ENCODE measurements at places on chromosomes 5 and 9. TPM values are rescaled to one million over a fixed set of nuclear protein-coding genes. Genes with fewer than 3 reads are reported as not detected.

The OBP2B gene
- not detected for total RNA-seq

DNA sequence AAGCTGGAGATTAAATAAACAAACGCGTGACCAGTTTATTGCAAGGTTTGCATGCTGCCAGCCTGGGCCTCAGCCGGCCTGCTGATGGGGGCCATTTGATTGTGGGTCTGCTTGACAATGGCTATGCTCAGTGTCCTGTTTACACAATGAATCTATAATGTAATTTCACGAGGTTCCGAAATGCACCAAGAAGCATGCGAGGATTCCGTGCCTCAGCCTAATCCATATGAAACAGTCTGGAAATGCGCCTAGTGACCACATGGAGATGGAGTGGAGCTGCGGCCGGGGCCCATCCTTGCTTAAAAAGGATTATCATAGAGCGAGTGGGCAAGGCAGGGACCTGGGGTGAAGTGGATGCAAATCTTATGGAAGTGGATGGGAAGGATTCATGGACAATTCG lies 382.4 kb downstream of the CDK5RAP2 start:
- H3K4me3 ChIP-seq, result no peak overlapping the region
- H3K27me3 ChIP-seq, result no peaks in the 10 kb centered on the region
- peaks cover 5% of the 10 kb centered on the region for H3K4me1 ChIP-seq
- DNase-seq, result no peak
- no peaks in the 10 kb centered on the region for H3K36me3 ChIP-seq

GRCh38 chr9:135289081-135289491 lies 190.5 kb upstream of the PPP1R26 start:
- DNase-seq, result no peak
- H3K27me3 ChIP-seq, result no peaks in the 10 kb centered on the region
- H3K4me1 ChIP-seq, result peaks cover 14% of the 10 kb centered on the region

- DNase-seq, result no peak
- H3K27ac ChIP-seq, result no peak overlapping the region
- no peaks in the 10 kb centered on the region for H3K27me3 ChIP-seq
- H3K36me3 ChIP-seq, result no peaks in the 10 kb centered on the region
- H3K4me1 ChIP-seq, result peaks cover 6% of the 10 kb centered on the region
- no peak overlapping the region for H3K4me3 ChIP-seq
These were observed 32.7 kb upstream of the TLR4 start for GRCh38 chr9:117671468-117671867.

DNA sequence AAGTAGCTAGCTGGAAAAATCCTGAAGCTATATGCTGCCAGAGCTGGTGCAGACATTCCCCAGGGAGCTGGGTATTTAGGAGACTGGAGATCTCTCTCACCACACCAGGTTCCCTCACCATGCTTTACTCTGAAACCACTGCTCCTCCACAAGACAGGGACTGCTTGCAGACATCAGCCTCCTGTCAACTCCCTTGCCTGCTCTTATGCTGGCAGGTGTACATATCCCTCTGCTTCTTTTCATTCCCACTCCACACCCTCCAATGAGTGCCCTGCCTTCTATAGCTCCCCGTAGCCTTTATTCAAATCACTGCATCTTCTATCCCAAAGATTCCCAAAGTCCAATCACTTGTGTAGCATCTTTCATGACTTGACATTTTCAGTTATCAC lies 380.7 kb downstream of the NFIB start:
- no peaks in the 10 kb centered on the region for H3K4me1 ChIP-seq
- no peak overlapping the region for H3K27ac ChIP-seq
- no peak overlapping the region for H3K4me3 ChIP-seq

- no peak for DNase-seq
- no peak overlapping the region for H3K27ac ChIP-seq
- no peak overlapping the region for H3K4me3 ChIP-seq
- no peaks in the 10 kb centered on the region for H3K36me3 ChIP-seq
These were observed 35.1 kb upstream of the ABCA1 start for GRCh38 chr9:104963076-104963475.
